ENCODE measurements at places on chromosomes 3 and 15. TPM values are rescaled to one million over a fixed set of nuclear protein-coding genes. Genes with fewer than 3 reads are reported as not detected.

Gene IQCF5
- total RNA-seq: not detected

Gene GP9
- not detected for total RNA-seq

Gene SCAMP5
- 14.0 TPM for total RNA-seq

Gene AADACL2
- not detected for total RNA-seq

Gene TLR9
- not detected for total RNA-seq

Gene EOMES
- 1.3 TPM for total RNA-seq

Gene CLRN1
- not detected for total RNA-seq

Gene BFSP2
- not detected for total RNA-seq

Gene SLC12A1
- total RNA-seq: not detected

Gene CEP63
- 16.7 TPM for total RNA-seq

Gene GP5
- not detected for total RNA-seq

Gene ISLR
- total RNA-seq: 0.41 TPM
